NB4 (cell line): ENCODE measurements at places on chromosomes 11 and 22.

DNA sequence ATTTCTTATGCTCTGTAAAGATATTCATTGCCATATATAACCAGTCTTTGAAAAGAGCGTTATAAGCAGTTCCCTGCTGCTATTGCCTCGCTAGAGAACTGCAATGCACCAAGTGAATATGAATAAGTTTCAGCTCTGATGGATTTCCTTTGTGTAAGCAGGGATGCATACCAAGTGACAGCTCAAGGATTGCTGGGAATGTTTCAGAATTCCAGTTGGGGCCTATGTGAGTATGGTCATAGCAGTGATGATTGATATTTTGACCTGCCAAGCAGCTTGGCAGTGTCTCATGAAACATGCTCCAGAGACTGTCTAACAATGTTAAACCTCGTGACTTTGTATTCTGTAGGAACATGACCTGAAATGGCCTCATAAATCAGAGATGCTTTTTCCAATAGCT, 312.6 kb downstream of the C11orf87 start:
- no peak for DNase-seq

GRCh38 chr11:3014057-3014938, 22.2 kb upstream of the NAP1L4 start:
- no peak for DNase-seq

- no peak for DNase-seq
These were observed 31.3 kb downstream of the WNT7B start for GRCh38 chr22:45945621-45946106.

- no peak for DNase-seq
These were observed 15.8 kb downstream of the OR2AG2 start for GRCh38 chr11:6755953-6756347.

DNA sequence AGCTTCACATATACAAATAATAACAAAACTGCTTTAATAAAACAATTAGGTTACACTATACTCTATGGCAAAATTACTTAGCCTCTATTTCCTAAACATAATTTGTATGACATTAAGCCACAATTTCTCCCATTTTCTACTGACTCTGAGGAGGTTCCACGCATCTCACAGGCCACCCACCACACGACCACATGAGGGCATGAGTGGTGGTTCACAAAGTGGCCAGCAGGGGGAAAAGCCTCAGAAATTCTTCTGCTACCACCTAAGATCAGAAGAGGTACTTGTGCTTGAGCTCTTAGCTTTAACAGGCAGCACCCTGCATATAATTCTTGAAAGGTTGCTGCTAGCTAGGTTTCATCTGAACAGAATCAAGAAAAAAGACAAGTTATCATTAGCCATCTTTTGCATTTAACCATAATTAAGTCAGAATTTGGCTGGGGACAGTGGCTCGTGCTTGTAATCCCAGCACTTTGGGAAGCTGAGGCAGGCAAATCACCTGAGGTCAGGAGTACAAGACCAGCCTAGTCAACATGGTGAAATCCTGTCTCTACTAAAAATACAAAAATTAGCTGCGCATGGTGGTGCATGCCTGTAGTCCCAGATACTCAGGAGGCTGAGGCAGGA, 7.7 kb downstream of the LPXN start:
- peak; percentile 80 for DNase-seq

DNA sequence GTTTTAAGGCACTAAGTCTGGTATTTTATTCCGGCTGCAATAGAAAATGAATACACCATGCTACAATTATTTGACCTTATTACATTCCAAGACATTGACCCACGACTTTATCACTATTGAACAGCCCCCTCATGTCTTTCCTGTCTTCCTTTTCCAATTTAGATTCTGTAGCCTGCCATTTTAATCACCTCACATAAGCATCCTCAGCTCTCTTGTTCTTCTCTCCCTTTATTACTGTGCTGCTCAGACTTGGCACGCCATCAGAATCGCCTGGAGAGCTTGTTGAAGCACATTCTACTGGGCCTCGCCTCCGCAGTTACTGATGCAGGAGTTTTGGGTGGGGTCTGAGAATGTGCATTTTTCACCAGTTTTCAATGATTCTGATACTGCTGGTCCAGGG, 38.7 kb upstream of the SWAP70 start:
- DNase-seq = no peak

DNA sequence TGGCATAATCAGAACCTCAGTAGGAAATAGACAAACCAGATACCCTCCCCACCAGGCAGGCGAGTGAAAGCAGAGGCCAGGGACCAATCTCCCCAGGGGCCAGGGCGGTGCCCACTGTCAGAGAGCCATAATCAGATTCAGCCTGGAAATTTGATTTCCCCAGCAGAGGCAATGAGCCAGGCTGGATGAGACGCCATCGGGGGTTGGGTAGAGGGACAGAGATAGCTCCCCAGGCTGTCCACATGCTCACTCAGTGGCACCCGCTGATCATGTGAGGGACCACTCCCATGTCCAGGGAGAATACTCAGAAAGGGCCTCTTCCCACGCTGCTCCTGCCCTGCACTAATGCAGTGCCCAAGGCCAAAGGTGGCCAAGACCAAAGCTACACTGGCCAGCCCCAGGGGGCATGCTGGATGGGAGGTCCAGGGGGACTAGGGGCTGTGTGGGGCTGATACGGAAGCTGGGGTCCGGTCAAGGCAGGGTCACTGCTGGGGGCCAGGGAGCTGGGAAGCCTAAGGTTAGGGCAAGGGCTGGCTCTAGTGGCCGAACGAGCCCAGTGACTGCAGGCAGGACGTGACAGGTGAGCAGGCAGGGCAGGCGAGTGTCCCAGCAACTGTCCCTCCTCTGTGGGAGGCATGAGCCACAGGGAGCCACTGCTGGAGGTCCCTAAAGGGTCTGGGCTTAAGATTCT, 19.8 kb downstream of the ARVCF start:
- DNase-seq = no peak

- DNase-seq = no peak
These were observed 50.6 kb downstream of the ST14 start for GRCh38 chr11:130209954-130210854.

GRCh38 chr11:68935516-68936357, 32.0 kb downstream of the IGHMBP2 start:
- DNase-seq = no peak

GRCh38 chr11:17208257-17208999, 642 bp upstream of the PIK3C2A start:
- DNase-seq = peak; percentile 60

- peak; percentile 64 for DNase-seq
These were observed 39.9 kb upstream of the NAV2 start for GRCh38 chr11:19672586-19673206.

GRCh38 chr11:103811870-103812455, 224.5 kb upstream of the DDI1 start:
- no peak for DNase-seq

- DNase-seq = no peak
These were observed 331.5 kb downstream of the KCNA4 start for GRCh38 chr11:29685361-29685760.

DNA sequence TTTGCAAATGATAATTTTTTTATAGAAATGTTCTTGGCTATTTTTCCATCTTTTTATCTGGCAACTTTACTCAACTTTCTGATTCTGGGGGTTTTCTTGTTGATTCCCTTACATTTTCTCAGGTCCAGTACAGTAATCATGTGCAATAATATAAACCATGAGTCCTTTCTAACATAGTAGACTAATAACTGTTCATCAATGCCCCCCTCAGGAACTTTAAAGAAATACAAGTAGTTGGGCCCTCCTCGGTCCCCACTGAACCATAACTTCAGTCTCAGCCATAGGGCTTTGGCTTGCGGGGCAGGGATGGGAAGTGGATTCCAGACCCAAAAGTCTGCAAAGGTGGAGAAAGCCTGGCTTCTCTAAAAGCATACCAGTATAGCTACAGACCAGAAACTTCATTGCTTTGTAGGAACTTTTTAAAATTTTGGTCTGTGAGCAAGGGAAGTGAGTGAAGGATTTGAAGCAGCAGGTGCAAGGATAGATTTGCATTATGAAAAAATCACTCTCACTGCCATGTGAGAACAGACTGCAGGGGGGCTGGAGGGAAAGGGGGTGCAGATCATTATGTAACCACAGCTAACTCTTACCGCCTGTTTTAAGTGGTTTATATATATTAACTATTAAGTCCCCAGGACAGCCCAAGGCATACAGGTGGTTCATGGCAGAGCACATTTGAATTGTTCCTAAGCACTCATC, 10.4 kb upstream of the TUB start:
- DNase-seq = peak; percentile 15

- no peak for DNase-seq
These were observed 234.2 kb downstream of the BLID start for GRCh38 chr11:121881806-121882205.

- peak; percentile 42 for DNase-seq
These were observed 7.3 kb downstream of the TANGO2 start for GRCh38 chr22:20027966-20028854.

- DNase-seq = no peak
These were observed 19.5 kb upstream of the CHKA start for GRCh38 chr11:68140496-68141245.

DNA sequence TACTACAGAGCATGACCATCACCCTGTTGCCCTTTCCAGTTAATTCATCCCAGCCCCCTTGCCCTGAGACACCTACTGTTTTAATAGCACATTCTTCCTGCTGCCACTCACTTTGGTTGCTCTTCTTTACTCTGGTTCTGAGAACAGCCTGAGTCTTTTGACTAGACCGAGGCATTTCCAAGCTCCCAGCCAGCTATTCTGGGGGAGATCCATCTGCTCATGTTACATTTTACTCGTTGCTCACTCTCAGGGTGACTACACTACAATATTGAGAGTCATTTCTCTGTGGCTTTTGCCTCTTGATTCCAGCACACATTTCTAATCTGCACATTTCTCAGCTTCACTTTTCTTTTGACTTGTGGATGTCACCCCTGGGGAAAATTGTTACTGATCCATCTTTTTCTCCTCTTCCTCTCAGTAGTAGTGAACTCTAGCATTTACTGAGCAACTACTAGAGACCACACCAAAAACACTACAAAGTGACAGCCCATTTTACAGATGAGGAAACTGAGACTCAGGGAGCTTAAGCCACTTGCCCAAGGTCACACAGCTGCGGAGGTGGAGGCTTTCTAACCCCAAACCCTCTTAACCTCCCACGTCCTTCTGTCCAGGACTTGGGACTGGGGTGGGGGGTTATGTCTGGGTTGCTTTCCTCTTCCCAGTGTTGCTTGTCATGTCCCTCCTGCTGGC, 117.8 kb downstream of the C11orf91 start:
- DNase-seq = no peak

- DNase-seq = no peak
These were observed 1.7 kb upstream of the LDHA start for GRCh38 chr11:18392434-18393321.

DNA sequence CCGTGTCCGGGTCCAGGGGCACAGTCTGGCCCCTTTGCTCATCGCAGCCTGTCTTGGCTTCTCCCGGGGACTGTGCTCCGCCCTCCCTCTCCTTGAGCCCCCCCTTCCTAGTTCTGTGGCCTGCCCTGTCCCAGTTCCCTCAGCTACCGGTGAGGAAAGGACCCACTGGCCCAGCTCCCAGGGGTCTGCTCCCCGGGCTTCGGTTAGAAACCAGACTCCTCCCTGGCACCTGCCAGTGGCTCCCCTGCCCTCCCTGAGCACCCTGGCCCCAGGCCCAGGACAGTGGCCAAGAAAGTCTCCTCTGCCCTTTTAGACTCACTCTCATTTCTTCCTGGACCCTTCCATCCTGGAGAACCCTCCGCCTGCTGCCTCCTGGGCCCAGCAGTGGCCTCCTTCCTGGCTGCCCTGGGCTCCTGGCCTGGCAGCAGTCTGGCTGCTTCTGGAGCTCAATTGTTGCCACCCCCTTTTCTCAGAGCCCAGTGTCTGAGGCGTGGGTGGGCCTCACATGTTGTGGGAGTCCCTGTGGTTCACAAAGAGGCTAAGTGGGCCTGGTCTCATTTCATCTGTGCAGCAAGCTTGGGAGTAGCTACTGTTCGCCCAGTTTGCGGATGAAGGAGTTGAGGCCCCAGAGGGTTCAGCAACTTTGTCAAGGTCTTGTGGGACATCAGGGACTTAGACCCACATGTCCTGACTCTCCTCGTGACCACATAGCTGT, 12.6 kb downstream of the PRDM11 start:
- no peak for DNase-seq

GRCh38 chr22:44842417-44842816, 90.0 kb downstream of the ARHGAP8 start:
- no peak for DNase-seq

GRCh38 chr11:120590472-120590871, 78.9 kb downstream of the GRIK4 start:
- no peak for DNase-seq

DNA sequence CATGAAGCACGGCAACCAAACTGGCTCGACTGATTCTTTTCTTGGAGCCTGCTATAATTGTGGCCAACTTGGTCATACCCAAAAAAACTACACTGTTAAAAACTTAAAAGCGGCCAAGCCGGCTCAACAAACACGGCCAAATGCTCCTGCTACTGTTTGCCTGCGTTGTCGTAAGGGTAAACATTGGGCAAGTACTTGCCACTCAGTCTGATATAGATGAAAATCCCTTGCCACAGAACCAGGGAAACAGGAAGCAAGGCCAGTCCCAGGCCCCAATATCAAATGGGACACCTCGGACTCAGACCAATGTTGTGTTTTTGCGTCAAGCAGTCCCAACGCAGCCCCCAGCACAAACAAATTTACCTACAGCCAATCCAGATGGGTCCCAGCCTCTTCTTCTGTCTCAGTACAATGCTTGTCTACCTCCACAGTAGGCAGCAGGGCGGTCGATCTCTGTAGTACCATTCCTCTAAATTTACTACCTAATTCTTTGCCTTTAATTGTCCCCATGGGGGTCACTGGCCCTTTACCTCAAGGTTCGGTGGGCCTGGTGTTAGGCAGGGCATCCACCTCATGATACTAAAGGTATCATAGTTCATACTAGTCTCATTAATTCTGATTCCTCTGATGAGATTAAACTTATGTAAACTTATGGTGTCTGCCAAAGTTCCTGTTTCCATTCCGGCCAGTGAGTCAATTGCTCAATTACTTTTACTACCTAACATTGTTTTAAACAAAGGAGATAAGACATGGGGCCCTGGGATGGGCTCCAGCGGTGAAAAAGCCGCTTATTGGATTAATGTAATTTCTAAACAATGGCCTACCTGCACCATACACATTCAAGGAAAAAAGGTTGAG, 3.7 kb upstream of the COMT start:
- DNase-seq = peak; percentile 59

- no peak for DNase-seq
These were observed 62.0 kb upstream of the PRR5 start for GRCh38 chr22:44639891-44640617.

- no peak for DNase-seq
These were observed 346.1 kb upstream of the DDI1 start for GRCh38 chr11:103690356-103690755.

DNA sequence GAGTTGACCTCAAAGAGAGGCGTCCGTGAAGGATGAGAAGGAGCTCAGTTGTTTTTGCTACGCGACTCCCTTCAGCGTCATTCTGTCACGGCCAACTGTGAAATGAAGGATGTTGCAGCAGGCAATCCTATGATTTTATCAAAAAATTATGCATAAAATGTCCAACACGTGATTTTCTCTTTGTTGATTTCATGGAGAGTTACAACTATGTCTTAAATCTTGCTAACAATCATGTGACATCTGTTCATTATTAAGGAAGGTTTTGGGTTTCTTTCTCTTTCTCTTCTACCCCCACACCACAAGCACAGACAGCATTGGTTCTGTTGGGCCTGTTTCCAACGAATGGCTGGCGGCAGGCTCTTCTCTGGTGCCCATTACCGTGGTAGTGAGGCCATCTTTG, 3.7 kb downstream of the KRTAP5-4 start:
- no peak for DNase-seq

- DNase-seq = no peak
These were observed 32.3 kb downstream of the PISD start for GRCh38 chr22:31629741-31630184.

GRCh38 chr11:63906087-63906486, 10.9 kb downstream of the RCOR2 start:
- no peak for DNase-seq
